GM18507 (cell line): ENCODE measurements at places on chromosomes 6 and 20.

GRCh38 chr6:54587277-54587676, 259.3 kb upstream of the FAM83B start:
- DNase-seq, result no peak

DNA sequence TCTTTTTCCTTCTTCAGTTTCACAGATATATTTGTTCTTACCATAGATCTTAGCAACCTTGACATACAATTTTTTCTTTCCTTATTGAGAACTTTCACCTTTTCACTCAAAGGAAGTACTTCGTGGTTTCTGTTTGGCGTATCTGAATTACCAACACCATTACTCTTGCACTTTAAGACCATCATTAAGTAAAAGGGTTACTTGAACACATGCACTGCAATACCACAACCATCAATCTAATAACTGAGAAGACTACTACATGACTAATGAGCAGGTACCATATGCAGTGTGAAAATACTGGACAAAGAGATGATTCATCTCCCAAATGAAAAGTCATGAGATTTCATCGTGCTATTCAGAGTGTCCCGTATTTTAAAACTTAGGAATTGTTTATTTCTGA, 21.7 kb upstream of the SENP6 start:
- DNase-seq, result no peak

DNA sequence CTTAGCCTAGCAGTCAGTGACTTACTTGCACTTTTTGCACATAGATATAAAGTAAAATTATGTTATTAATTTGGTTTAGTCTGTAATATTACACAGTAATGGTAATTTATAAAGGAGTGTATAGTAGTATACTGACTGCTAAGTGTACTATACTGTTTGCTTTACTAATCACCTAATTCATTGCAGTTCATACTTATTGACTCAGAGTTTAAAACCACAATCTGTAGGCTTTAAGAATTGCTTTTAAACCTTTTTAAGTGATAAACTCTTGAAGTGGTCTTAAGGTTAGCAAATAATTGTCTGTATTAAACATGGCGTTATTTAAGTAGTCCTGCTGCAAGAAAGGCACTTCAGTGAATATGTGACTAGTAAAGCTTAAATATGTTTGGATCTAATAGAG, 151.5 kb downstream of the QKI start:
- DNase-seq, result no peak

DNA sequence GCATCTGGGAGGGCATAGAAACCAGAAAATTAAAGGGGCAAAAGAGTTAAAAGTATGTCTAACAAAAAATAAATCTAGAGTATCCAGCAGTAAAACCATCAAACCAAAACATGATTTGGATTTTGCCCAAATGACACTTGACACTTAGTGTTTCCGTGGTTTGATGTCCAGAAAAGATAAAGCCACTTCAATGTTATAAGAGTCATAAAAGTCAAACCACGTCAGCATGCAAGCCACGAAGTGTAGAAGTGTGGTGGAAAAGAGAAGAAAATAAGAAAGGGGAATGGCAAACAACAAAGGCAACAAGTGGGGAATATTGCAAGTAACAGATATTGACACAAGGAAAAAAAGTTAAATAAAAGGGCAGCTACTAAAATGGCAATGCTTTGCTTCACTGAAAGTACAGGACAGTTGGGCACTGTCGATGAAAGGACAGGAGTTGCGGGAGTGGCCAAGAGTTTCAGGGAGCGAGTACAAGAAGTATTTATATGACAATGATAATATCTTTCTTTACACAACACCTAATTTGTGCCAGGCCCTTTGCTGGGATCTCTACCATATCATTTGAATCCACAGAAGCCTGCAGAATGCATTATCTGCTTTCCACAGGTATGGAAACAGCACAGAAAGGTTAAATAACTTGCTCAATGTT, 6.3 kb upstream of the HDDC2 start:
- DNase-seq, result no peak

- DNase-seq, result no peak
Observed at GRCh38 chr6:15715060-15715459, 52.2 kb upstream of the DTNBP1 start.

GRCh38 chr6:139436200-139436956, 61.9 kb upstream of the CITED2 start:
- DNase-seq, result no peak

DNA sequence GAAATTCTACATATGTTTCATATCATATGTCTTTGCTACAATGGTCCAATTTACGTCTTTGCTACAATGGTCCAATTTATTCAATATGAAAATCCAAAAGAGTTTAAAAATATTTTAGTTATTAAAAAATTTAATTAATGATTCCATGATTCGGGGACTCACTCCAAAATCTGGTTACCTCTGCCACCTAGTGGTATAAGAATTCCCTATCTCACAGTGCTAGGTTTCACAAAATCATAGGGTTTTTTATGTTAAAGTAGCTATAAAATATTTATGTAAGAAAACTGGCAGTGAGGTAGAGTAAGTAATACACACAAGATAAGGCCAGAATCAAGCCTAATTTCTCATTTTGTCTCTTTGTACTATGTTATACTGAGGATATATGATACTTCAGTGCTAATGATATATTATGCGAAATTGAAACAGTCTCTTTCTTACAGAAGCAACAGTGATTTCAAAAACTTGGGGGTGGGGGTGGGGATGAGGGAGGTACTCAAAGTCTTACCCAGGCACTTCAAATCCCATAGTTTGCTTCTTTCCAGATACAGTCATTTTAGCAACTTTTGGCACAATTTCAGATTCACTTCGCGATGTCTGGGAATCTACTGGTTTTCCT, 52.3 kb downstream of the HBS1L start:
- no peak for DNase-seq

DNA sequence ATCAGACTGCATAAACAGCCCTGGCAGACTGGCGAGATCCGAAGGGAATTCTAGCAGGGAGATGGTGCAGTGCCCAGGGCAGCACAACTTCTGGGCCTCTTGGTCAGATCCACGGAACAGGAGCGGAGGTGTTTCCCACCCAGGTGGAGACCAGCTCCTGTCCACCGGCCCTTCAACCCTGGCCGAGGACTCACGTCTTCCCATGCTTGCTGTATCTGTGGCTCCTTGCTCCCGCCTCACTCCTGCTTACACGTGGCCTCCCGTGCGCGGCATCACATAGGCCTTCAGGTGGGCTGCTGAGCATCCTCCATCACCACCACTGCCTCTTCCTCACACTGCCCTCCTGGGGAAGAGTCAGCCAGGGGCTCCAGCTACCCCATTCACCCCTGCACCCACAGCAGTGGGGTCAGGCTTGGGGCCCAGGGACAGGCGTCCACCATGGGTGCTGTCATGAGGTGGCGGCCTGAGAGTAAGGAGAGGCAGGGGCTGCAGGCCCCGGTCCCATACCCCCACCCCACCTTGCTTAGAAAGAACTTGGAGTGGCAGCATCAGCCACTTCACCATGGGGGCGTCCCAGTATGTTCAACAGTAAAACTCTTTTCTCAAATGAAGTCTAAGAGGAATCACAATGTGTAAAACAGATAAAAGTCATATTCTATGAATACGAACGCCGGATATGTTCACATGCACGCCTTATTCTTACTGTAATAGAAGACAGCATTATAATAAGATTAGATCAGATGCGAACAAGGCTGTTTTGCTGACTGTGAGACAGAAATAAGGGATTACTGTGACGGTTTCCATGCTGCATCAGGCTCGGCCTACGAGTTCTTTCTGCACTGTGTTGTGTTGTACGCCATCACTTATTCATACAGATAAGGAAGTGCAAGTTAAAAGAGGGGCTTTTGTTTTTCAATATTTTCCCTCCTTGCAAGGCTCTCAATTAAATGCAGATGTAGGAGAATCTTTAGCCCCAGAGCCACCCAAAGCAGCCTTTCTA, 165.4 kb downstream of the GRM4 start:
- DNase-seq, result no peak

DNA sequence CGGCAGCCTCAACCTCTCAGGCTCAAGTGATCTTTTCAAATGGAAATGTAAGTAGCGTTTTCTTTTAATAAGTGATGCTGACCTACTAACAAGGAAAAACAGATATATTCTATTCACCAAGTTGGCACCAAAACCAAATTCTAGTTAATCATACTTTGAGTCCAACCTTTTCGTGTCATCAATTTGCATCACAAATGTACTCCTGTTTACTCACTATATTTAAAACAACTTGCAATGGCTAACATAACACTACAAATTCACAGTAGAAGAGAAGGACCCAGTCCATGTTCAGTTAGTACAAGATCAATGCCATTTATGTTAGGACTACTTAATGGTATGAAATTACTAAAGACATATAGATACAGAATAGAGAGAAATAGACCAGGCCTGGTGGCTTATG, 50.0 kb downstream of the MDN1 start:
- DNase-seq, result no peak

DNA sequence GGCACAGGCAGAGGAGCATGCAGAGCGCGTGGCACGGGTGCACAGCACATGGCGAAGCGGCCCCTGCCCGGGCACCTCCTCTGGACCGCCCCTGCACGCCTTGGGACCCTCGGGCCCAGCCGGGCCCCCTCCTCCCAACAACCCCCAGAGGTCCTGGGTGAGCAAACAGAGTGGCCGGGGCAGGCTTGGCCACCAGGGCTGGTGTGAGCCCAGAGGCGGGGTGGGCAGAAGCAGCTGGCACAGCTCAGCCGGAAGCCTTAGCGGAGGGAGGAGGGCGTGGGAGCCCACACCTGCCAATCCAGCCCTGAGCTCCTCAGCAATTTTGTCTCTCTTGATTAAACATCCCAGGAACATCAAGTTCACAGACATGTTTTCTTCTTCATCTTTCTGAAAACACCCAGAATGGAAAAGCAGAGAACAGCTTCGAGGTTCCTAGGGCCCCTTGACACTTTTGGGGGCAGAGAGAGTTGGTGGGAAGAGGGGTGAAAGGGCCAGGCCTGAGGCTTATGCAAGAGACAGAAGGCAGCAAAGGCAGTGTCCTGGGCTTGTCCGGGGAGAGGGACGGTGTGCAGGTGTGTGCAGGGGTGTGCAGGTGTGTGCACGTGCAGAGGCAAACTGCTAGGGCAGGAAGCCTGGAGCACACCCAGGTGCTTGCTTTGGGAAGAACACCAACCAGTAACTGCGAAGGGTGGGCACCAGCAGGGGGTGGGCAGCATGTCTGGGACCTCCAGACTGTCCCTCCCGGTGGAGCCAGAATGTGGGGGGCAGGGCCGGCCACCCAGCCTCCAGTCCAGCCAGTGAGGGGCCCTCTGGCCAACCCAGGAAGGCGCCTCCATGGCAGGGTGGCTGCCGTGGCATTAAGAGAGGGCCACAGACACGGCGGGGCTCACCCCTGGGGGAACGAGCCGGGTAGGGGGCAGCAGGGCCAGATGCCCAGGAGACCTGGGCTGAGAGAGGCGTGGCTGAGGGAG, 4.8 kb downstream of the HRH3 start:
- no peak for DNase-seq

GRCh38 chr6:113011801-113012200, 664.7 kb downstream of the RFPL4B start:
- no peak for DNase-seq

DNA sequence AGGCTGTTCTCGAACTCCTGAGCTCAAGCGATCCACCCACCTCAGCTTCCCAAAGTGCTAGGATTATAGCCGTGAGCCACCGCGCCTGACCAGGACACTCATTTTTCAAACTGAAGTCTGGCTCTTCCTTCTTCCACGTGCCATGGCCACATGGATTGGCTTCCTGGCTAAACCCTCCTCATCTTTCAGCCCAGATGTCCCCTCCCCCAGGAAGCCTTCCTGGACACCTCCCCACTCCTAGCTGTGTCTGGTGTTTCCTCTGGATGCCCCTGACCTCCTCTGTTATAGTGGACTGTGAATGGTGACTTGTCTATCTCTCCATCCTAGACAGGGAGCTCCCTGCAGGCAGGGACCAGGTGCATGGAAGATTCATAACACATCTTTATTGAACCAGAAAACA, 57.2 kb downstream of the RIPOR3 start:
- DNase-seq, result no peak

- no peak for DNase-seq
Observed at GRCh38 chr6:1616701-1617463, 7.2 kb downstream of the FOXC1 start.
